ENCODE measurements at places on chromosomes 12 and 14. TPM values are rescaled to one million over a fixed set of nuclear protein-coding genes. Genes with fewer than 3 reads are reported as not detected.

KLHL33 gene
- 0.72 TPM for total RNA-seq

PTHLH gene
- total RNA-seq: not detected

TAS2R8 gene
- not detected for total RNA-seq

GRCh38 chr12:48160046-48160445 is 2.7 kb upstream of the ASB8 start:
- no peak overlapping the region for H3K27ac ChIP-seq
- peaks cover 5% of the 10 kb centered on the region for H3K27me3 ChIP-seq
- no peaks in the 10 kb centered on the region for H3K36me3 ChIP-seq

DNA sequence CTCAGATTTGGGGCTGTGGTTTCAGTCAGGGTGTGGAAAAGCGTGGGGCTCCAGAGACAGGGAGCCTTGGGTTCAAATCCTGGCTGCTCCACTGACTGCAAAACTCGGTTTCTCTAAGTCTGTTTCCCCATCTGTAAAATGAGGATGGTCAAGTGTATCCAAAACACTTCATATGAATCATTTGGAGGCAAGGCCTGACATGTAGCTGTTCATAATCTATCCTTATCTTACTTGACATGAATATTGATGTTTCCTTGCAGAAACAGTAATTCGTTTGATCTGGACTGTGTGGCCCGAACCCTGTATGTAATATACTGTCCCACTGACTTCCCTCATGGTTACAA is 1.5 kb upstream of the CCDC63 start:
- no peak for DNase-seq
- peaks cover 26% of the 10 kb centered on the region for H3K27me3 ChIP-seq
- no peaks in the 10 kb centered on the region for H3K4me1 ChIP-seq
- H3K27ac ChIP-seq: no peak overlapping the region
- no peak overlapping the region for H3K4me3 ChIP-seq
- no peaks in the 10 kb centered on the region for H3K36me3 ChIP-seq

DNA sequence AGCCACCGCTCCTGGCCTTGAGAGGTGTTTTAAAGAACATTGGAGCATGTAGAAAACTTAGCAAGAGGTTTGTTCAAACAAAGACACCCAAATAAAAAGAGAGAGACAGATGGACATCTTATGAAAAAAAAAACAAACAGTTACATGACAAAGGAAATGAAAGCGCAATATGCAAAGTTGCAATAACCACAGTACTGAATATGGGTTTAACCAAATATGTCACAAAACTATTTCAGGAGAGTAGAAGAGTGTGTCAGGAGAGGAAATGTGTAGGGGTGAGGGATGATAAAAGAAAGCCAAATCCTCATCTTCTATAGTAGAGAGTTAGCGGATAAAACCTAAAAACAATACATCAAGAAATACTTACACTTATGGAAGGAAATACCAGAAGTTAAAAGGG is 98.4 kb downstream of the GTF2A1 start:
- no peak overlapping the region for H3K27ac ChIP-seq
- H3K4me1 ChIP-seq: no peaks in the 10 kb centered on the region
- no peaks in the 10 kb centered on the region for H3K27me3 ChIP-seq
- no peak for DNase-seq

DNA sequence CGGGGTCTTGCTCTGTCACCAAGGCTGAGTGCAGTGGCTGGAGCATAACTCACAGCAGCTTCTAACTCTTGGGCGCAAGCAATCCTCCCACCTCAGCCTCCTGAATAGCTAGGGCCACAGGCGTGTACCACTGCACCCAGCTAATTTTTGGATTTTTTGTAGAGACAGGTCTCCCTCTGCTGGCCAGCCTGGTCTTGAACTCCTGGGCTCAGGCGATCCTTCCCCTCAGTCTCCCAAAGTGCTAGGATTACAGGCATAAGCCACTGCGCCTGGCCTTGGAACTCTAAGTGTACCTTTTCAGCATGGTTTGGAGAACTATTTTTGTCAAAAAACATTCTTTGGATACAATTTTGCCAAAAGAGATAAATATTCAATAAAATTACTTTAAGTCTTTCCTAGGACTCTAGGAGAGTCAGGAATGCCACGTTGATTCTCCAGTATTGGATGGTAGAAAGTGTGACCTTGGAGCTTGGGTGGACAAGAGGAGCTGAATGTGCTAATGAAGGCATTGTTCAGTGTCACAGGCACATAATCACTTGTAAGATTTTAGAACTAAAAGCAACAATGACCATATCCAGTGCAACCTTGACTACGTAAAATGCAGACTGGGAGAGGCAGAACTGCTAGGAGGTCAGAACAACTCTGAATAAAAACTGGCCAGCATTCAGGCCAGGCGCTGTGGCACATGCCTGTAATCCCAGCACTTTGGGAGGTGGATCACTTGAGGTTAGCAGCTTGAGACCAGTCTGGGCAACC is 2.8 kb downstream of the SRSF9 start:
- no peak overlapping the region for H3K4me3 ChIP-seq
- peak; percentile 61 for DNase-seq
- peak overlapping the region; percentile 1 for H3K27ac ChIP-seq
- H3K36me3 ChIP-seq: peaks cover 51% of the 10 kb centered on the region

All from CD4-positive, CD25-positive, alpha-beta regulatory T cell (primary cell).